ENCODE measurements at places on chromosomes 1 and 21.

- peak; percentile 8 for DNase-seq
Observed at GRCh38 chr21:38355992-38356781, 99.4 kb downstream of the KCNJ15 start.

- DNase-seq = no peak
Observed at GRCh38 chr1:201640624-201641023, 101.7 kb downstream of the NAV1 start.

- DNase-seq = no peak
Observed at GRCh38 chr1:150813028-150813707, 5.1 kb upstream of the CTSK start.

GRCh38 chr1:161958425-161958824 lies 65.2 kb downstream of the OLFML2B start:
- no peak for DNase-seq

DNA sequence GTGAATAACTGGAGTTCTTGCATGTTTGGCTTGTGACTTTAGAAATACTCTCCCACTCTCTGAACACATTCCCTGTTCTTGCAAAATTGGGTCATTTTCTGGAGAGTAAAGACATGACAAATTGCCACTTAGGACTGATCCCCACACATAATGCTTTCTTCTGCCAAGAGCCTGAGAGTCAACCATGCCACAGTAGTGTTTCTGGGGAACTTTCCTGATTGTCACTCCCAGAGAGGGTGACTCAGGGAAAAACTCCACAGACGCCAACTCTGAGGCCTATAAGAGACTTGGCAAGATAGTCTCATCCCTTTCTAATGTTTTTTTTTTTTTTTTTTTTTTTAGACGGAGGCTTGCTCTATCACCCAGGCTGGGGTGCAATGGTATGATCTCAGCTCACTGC lies 157.8 kb downstream of the ATG4C start:
- no peak for DNase-seq

GRCh38 chr1:33168556-33169289 lies 13.1 kb downstream of the TRIM62 start:
- no peak for DNase-seq

- DNase-seq = no peak
Observed at GRCh38 chr1:240193679-240194078, 102.0 kb downstream of the FMN2 start.

DNA sequence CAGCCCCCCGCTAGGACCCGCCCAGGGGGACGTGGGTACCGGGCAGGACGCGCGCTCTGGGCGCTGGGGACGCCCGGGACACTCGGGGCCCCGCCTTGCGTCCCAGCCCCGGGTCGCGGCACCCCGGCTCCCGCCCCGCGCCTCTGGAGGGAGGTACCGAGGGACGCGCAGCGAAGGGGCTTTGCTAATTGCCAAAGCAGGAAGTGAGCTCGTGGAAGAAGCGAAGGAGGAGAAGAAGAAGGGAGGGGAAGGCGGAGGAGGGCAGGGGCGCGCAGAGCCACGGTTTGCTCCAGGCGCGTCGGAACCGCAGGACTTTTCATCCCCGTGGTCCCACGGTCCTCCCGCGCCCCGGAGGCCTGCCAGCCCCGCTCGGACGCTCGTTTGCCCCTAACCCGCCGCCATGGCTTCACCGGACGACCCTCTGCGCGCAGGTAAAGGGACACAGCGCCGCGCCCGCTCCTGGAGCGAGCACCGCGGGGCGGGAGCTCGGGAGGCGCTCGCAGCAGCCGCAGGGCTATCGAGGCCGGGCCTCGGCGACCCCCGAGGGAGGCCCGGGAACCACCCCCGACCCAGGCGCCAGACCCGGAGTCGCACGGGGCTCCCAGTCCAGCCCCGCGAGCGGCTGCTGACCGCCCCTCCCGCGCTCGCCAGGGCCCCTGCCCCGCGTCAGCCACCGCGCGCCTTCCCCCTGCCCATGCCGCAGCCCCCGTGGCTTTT lies 1.3 kb downstream of the EDARADD start:
- no peak for DNase-seq

DNA sequence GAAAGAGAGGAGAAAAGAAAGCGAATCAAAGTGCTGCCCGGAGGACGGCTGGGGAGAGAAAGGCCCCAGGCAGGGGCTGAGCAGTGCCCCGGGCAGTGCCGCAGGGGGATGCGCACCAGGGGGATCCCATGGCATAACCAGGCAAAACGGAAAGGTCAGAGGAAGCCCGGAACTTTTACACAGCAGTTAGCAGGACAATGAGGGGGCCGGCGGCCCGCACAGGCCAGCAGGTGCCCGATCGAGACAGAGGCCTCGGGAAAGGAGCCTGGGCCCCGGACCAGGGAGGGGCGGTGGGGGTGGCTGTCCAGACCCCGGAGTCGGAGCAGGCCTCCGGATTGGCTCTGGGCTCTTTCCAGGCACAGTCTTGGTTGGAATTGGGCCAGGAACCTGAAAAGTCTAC lies 86.8 kb downstream of the CASZ1 start:
- DNase-seq = no peak

DNA sequence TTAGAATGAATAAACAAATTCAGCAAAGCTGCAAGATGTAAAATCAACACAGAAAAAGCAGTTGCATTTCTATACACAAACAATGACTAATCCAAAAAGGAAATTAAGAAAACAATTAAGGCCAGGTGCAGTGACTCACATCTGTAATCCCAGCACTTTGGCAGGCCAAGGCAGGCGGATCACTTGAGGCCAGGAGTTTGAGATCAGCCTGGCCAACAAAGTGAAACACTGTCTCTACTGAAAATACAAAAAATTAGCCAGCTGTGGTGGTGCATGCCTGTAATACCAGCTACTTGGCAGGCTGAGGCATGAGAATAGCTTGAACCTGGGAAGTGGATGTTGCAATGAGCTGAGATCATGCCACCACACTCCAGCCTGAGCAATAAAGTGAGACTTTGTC lies 22.3 kb downstream of the THEM4 start:
- DNase-seq = no peak

GRCh38 chr1:12015001-12015491 lies 4.3 kb upstream of the MIIP start:
- no peak for DNase-seq

GRCh38 chr1:3005771-3006170 lies 15.5 kb upstream of the ACTRT2 start:
- no peak for DNase-seq

DNA sequence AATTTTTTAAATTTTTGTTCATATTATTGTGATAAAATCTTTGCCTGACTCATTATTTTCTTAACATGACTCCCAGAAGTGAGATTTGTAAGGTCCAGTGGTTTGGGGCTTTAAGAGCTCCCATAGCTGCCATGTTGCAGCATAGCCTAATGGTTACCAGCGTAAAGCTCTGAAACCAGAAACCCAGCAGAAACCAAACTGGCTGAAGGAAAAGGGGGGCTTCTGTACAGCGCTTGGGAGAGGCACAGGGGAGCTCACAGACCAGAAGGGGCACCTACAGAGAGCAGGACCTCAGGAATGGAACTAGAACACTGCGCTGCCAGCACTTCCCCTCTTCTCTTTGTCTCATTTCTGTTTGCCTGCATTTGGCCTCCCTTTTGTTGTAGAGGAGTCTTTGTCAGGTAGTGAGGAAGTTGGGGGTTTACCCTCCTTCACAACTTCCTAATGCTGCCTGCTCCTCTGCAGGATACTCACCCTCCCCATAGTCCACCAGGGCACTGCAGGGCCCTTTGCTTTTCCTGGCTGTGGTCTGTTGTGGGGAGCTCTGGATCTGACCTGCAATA lies 2.6 kb upstream of the PYCR2 start:
- DNase-seq = no peak

GRCh38 chr1:211882381-211883004 lies 51.9 kb upstream of the LPGAT1 start:
- DNase-seq = no peak

GRCh38 chr1:66182551-66183178 lies 351.3 kb upstream of the SGIP1 start:
- DNase-seq = no peak

GRCh38 chr1:183778568-183779433 lies 26.1 kb upstream of the RGL1 start:
- no peak for DNase-seq
